ENCODE measurements at places on chromosomes 16 and 17.

DNA sequence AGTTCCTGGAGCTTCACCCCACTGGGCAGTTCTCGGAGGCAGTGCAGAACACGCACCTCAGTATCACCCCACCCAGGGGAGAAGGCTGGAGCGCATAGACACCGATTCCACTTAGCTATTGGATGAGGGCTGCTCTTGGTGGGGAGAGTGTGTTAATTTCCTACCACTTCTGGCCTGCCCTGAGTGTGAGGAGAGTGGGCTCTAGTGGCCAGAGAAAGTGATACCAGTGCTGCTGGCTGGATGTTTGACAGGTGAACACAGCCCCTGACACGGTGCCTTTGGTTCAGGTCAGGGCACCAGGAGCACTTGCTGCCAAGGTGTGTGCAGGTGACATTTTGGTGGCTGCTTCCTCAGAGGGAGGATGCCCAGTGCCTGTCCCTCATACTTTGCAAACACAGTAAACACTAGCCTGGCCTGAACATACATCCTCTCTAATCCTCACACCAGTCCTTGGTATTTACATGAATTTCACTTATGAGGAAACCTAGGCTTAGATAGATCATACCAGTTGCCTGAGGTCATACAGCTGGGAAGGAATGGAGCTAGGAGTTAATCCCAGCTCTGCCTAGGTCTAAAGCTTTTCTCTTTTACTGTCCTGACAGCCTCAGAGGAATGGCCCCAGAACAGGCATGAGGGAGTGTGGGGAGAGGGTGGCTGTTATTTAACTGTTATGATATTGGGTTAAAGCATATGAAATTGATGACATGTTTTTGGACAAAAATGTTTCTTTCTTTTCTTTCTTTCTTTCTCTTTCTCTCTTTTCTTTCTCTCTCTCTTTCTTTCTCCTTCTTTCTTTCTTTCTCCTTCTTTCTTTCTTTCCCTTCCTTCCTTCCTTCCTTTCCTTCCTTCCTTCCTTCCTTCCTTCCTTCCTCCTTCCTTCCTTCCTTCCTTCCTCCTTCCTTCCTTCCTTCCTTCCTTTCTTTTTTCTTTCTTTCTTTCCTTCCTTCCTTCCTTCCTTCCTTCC lies 21.0 kb upstream of the ITGAX start:
- DNase-seq, result no peak

DNA sequence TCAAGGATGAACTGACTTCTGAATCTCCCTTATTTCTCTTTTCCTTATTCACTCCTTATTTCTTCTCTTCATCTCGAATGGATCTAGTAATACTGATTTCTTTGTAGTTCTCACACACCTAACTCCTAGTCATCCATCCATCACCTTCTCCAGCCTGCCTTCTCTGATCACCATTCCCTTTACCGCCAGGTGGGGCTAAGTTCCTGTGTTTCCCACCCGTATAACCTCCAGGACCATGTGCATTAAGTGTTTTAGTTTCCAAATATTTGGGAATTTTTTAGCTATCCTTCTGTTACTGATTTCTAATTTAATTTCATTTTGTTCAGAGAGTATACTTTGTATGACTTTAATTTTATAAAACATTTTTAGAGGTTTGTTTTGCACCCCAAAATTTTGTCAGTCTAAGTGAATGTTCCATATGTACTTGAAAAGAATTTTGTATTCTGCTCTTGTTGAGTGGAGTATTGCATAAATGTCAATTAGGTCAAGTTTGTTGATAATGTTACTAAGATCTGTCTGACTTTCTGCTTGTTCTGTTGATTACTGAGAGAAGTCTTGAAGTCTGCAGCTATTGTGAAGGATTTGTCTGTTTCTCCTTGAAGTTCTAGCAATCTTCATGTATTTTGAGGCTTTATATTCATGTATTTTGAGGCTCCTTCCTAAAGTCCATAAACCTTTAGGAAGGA lies 8.8 kb downstream of the BPTF start:
- no peak for DNase-seq

- no peak for DNase-seq
These were observed 759 bp downstream of the ELAC2 start for GRCh38 chr17:13016881-13017654.

DNA sequence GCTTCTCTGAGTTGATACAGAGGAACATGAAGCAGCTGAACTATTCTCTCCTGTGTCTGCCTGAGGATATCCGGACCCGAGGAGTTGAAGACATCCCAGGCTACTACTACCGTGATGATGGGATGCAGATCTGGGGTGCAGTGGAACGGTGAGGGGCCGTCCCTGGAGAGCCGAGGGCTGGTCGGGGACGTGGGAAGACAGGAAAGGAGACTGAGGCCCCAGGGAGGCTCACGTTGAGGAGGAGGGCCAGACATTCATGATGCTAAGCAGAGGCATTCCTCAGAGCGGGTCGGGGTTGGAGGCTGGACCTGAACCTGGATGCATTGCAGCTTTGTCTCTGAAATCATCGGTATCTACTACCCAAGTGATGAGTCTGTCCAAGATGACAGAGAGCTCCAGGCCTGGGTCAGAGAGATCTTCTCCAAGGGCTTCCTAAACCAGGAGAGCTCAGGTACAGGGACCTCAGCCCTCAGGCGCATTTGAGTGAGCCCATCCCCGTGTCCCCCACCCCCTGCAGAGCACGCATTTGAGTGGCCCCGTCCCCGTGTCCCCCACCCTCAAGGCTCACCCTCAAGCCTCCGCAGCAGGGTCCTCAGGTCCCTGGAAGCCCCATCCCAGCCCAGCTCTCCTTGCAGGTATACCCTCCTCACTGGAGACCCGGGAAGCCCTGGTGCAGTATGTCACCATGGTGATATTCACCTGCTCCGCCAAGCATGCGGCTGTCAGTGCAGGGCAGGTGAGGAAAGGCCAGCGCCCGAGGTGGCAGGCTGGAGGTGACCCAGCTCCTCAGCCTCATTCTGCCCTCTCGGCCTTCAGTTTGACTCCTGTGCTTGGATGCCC lies 8.3 kb downstream of the ALOX15B start:
- no peak for DNase-seq

GRCh38 chr17:2924211-2924610 lies 128.0 kb downstream of the RAP1GAP2 start:
- DNase-seq, result no peak

DNA sequence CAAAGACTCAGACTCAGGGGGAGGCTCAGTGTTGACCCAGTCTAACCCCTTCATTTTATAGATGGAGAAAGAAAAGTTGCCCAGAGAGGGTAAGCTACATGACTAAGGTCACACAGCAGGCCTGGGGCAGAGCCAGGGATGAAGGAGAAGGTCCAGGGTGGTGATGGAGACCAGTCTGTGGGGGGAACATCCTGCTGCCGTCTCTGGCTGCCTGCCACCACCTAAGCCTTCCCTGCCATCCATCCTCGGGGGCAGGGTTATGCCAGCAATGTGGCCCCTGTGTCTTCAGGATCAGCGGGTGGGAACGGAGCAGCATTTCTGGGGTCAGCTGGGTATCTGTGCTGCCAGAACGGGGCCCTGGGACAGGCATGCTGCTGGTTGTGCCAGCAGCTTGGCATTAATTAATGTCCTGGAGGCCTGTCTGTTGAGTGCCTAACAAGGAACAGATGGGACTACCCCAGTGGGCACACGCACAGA lies 5.5 kb downstream of the DOK4 start:
- DNase-seq, result no peak

GRCh38 chr16:66254751-66255150 lies 111.7 kb upstream of the CDH5 start:
- DNase-seq, result no peak

- no peak for DNase-seq
These were observed 4.7 kb downstream of the TMEM106A start for GRCh38 chr17:43216369-43216761.

- no peak for DNase-seq
These were observed 13.7 kb downstream of the CANT1 start for GRCh38 chr17:78995761-78996451.

GRCh38 chr17:40471846-40472732 lies 28.8 kb downstream of the IGFBP4 start:
- no peak for DNase-seq

GRCh38 chr17:27366437-27366836 lies 72.5 kb downstream of the WSB1 start:
- no peak for DNase-seq

- no peak for DNase-seq
These were observed 12.8 kb upstream of the RAB11FIP4 start for GRCh38 chr17:31378638-31379037.

DNA sequence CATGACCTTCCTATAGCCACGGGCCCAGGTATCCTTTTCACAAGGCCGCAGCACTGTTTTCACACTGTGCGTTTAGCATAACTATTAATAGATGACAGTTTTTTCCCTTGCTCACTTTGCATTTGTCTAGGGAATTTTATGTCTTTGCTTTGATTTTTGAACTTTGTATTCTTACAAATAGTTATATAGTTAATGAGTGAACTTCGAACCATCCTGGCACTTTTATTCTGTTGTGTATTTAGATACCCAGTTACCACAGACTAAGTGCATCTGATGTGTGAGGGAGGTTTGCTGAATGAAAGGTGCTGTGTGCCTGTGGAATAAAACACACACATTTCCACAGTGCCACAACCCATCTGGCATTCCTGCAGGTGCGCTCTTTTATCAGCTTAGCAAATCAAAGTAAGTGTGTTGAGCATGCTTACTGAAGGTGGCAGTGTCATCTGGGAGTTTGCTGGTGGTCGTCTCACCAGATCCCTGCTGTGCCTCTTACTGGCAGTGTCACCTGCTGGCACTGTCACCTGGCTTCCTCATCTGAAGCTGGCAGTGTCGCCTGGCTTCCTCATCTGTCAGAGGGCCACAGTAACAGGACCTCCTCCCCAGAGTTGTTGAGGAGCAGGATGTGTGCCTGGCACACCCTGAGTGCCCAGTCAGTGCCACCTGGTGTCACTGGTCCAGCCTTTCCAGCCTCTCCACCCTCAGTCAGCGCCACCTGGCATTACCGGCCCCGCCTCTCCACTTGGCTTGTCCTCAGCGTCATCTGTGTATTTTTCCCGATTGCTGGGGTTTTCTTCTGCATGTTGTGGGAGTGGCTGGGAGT lies 37.6 kb downstream of the USP10 start:
- peak; percentile 44 for DNase-seq

DNA sequence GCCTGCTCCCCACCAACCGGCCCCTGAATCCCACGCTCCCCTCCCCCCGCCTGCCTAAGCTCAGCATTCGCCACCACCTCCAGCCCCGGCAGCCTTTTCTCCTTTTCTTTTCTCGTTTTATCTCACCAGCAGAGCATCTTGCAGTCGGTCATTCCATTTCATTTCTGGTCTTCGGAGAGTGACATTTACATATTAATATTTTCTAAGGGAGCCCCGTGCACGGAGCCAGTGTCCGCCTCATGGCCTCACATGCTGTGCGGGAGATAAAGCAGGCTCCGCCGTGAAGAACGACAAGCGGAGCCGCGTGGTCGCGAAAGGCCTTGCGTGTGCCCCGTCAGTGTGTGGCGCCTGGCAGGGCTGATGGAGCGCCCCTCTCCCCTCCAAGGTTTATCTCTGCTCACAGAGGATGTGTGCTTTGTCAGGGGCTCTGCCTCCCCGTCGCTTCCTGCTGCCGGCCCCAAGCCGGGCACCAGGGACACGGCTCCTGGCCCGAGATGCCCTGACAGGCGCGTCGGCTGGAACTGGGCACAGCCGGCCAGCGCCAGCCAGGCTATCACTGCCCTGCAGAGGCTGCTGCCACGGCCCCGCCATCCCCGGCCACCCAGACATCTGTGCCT lies 95.5 kb upstream of the GSE1 start:
- DNase-seq, result no peak

DNA sequence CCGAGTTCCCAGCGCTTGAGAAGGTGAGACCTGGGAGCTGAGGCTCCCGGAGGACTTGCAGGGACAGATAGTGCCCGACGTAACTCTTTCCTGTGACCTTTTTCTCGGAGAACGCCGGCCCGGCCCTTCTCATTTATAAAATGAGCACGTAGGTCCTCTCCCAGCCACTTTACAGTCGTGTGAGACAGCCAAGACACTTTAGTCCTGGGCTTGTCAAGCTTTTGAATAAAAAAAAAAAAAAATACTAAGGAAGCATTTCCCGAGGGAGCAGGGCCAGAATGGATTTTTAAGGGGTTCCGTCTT lies 241 bp downstream of the DRC3 start:
- no peak for DNase-seq

DNA sequence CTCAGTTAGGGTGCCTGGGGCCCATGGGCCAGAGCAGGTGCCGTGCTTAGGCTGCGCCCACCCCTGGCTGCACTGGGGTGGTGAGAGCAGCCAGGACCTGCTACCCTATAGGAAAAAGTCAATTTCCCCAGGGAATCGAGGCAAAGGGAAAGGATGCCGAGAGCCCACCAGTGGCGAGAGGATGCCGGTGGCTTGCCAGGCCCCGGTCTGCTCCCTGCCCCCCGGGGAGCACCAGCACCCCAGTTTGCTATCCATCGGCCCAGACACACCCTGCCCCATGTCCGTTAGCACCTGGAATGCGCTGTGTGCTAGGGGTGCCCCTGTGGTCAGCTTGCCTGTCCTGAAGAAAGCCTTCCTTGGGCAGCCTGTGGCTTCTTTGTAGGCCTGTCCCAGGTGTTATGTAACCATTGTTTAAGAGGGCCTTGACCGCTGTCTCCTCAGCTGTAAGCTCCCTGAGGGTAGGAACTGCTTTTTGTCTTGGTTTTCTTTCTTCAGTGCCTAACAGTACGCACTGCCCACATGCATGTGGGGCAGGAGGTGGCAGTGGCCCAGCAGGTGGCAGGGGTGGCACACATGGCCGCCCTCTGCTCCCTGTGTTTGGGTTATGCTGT lies 40.8 kb downstream of the NT5M start:
- no peak for DNase-seq

- DNase-seq, result no peak
These were observed 6.6 kb upstream of the DPEP2 start for GRCh38 chr16:68005786-68006286.

DNA sequence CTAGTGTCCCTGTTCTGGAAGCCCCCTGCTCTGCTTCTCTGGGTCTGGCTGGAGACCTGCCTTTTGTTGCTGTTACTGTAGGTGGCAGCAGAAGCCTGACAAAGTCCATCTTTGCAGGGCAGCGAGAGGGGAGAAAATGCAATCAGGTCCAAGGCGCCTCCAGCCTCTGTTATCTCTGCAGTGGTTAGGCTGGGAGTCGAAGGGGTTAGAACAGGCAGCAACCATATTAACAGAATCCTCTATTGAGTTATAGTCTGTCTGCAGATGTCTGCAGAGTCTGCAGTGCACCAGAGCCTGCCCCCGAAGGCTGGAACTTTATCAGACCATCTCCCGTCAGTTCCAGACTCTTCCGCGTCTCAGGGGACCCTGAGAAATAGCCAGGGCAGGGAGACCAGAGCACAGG lies 404.9 kb upstream of the EEF2KMT start:
- DNase-seq, result peak; percentile 3

DNA sequence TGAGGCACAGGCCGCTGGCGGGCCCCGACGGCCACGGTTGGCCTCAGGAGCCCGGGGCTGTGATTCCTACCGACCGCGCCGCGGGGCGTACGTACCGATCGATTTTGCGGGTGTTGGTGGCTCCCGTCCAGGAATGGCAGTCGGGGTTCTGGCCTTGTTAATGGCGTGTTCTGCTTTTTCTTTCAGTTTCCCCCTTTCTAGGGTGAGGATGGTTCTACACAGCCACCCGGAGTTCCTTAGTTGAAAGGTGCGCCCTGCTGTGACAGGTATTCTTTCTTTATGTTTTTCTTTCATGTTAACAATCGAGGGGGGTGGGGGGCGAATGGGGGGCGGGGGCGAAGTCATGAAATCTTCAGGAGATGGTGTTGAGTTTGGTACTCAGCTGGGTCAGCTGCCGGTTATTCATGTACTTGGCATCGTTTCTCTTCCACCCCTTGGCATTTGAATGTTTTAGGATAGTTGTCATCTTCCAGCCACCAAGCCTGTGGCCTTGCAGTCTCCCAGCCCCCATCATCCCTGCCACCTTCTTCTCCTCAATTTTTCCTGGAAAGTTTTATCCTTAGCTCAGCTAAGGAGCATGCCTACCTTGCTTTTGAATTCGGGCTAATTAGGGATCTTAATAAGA lies 802 bp downstream of the CYLD start:
- DNase-seq, result peak; percentile 24

- no peak for DNase-seq
These were observed 15.5 kb downstream of the HS3ST6 start for GRCh38 chr16:1902547-1903219.

All from NCI-H1417 (cell line).